CD4-positive, alpha-beta memory T cell (primary cell): ENCODE measurements at places on chromosomes 4 and X.

GRCh38 chr4:85886665-85887064 lies 411.7 kb downstream of the ARHGAP24 start:
- DNase-seq, result no peak

- no peak for DNase-seq
Observed at GRCh38 chrX:129478516-129478915, 44.8 kb downstream of the SMARCA1 start.

GRCh38 chr4:39975488-39976089 lies 2.1 kb downstream of the PDS5A start:
- DNase-seq, result no peak

DNA sequence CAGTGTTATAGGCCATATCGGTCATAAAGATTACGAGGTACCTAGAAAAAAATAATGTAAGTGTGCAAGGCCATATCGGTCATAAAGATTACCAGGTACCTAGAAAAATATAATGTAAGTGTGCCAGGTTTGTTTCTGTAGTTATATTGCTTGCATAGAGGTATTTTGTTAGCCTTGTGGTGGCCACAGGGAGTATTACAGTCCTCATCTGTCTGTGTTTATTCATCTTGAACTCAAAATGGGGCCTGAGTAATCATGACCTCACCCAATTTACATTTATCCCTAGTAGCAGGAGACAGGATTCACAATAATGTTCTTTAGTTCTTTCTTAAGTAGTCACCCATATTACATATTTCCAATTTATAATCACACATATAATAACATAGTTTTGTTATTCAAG lies 459.7 kb downstream of the MID1IP1 start:
- no peak for DNase-seq

- no peak for DNase-seq
Observed at GRCh38 chr4:18894928-18895327, 873.4 kb upstream of the LCORL start.

DNA sequence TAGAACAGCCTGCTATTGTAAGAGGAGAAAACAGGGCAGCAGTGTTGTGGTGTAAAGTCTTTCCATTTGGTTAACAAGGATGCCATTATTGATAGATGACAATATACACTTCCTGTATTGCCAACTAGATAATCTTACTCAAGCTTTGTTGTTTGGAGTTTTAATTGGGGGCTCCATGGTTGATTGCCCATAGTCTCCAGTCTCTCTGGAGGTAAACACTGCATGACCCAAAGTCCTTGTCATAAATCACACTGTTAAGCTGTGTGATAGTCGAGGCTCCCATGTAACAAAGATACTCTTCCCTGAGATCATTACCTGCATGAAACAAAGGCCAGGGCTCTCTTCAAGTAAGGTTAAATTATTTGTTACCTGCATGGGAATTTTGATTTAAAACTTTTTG lies 394.6 kb downstream of the C4orf33 start:
- DNase-seq, result no peak

DNA sequence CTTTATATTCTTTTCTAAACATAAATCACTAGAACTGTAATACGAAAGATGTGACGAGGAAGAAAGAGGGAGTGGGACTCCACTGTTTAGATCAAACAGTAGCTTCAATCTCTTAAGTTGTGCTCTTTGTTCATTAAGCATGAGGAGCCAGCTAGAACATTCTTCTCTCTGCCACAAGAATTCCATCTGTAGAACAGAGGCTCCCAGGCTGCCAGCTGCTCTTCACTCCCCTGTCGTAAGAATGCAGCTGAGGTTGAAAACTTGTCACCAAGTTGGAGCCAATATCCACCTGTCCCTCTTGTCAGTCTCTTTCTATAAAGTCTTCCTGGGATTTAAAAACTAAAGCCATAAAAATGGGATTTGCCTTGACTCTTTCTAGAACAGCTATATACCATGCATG lies 65.0 kb upstream of the SEC24B start:
- no peak for DNase-seq

GRCh38 chr4:183253451-183253850 lies 66.6 kb downstream of the CLDN22 start:
- DNase-seq, result no peak
